ENCODE measurements at places on chromosomes 5 and 9.
A peak's percentile ranks its signal among the peaks of the same experiment; 100 is the strongest.

- DNase-seq: no peak
Measured at GRCh38 chr5:51188001-51188591, 195.2 kb upstream of the ISL1 start.

- no peak for DNase-seq
Measured at GRCh38 chr5:110268283-110268682, 458.2 kb downstream of the TMEM232 start.

DNA sequence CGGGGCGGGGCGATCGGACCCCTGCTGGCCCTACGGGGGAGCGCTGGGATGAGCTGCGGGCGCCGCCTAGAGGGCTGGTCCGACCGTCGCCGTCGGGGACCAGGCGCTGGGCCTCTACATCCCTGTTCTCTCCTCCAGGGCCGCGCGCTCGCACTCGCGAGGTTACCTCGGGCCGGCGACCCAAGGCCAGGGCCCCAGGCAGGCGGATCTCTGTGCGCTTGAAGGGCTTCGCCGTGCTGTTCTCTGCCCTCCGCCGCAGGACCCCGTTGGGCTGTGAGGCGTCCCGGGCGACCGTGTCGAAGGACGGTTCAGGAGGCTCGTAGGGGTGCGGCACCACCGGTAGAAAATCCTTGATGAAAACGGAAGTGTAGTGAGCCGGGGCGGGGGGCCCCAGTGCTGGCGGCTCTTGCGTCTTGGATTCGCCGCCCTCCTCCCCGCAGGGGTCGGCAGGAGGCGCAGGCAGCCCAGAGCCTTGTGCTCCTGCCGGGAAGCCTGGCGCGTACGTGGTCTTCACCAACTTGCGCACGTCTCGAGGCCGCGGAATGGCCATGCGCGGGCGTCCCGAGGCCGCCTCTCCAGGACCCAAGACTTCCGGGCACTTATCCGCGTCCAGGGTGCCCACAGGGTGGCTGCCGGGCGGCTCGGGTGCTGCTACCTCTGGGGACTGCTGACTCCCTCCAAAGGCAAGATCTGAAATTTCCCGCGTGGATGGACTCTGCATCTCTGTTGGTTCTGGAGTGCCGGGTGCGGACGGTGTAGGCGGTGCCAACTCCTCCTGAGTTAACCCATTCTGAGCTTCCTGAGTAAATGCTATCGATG lies 2.0 kb downstream of the PROB1 start:
- peak; percentile 77 for DNase-seq

DNA sequence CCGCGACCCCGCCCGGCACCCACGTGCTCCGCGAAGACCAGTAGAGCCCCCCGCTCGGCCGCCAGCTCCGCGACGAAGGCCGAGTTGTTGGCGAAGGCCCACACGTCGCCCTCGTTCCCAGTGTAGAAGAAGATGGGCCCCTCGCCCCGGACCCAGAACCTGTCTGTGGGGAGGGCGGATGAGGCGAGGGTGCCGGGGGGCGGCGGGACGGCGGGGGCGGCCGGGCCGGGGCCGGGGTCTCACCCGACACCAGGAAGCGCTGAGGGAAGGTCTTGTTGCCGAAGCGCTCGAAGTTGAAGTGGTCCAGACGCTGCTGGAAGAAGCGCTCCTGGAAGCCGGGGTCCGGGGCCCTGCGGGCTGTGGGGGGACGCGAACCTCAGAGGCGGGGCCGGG lies 317 bp downstream of the DPP7 start:
- DNase-seq: no peak

GRCh38 chr5:160448886-160449285 lies 27.2 kb downstream of the PTTG1 start:
- no peak for DNase-seq

GRCh38 chr9:8555762-8556500 lies 756.4 kb upstream of the DMAC1 start:
- DNase-seq: no peak

GRCh38 chr9:121876255-121876654 lies 216.9 kb downstream of the TTLL11 start:
- DNase-seq: no peak

DNA sequence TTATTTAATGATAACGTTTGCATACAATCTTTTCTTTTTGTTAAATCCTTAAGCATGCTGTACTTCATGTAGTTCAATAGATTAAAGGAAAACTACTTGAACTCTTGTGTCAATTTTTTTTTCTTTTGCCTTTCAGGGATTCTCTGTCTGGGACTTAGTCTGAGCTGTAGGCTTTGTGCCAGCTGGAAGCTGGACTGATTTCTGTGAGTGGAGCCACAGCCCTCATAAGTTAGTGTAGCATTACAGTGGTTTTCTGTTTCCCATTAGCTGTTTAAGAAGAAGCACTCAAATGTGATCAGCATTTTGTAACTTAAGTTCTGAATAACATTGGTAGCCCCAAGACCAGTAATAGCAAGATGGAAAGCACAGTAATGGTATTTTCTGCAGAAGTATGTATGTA lies 330.6 kb upstream of the MEF2C start:
- DNase-seq: no peak

DNA sequence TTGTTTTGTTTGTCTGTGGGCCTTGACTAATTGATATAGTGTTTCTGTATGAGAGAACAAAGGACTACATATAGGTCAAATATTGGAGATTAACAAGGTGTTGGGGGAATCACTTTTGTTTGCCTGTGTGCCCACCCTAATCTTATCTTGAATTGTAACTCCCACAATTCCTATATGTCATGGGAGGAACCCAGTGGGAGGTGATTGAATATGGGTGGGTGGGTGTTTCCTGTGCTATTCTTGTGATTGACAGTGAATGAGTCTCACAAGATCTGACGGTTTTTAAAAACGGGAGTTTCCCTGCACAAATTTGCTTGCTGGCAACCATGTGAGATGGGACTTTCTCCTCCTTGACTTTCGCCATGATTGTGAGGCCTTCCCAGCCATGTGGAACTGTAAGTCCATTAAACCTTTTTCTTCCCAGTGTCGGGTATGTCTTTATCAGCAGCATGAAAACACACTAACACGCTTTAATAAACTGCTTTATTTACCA lies 64.9 kb upstream of the HSPB3 start:
- DNase-seq: no peak

DNA sequence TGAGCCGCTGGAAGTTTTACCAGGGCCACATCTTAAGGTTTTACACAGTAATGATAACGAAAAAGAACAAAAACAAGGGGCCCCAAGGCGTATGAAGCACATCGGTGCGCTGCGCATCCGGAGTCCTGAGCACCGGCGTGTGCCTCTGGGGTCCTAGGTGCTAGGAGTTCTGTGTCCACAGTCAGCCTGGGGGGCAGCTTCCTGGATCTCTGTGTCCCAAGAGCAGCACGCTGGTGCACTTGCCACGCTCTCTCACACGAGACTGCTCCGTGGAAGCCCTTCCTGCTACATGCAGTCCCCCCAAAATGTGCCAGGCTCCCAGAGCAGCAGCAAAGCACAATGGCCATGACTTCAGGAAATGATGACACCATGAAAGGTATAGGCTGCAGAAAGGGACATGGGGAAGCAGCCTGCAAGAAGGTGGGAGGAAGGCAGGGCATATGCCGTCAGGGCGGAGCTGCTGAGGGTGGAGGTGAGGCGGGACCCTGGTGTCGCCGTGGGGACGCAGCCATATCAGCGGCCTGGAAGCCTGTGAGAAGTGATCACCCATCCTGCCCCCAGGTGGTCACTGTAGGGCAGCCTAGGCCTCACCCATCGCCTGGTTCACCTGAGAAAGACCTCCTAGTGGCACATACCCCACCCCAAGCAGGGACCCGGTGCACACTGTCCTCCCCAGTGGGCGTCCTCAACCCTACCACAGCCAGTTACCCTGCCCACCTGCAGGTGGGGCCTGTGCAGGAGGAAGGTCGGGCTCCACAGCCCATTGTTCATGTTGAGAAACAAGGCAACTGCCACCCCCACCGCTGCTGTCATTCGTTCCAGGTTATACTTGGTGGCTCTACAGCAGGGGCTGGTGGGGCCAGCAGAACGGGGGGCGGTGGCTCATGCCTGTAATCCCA lies 23.6 kb upstream of the SLC6A3 start:
- DNase-seq: no peak

DNA sequence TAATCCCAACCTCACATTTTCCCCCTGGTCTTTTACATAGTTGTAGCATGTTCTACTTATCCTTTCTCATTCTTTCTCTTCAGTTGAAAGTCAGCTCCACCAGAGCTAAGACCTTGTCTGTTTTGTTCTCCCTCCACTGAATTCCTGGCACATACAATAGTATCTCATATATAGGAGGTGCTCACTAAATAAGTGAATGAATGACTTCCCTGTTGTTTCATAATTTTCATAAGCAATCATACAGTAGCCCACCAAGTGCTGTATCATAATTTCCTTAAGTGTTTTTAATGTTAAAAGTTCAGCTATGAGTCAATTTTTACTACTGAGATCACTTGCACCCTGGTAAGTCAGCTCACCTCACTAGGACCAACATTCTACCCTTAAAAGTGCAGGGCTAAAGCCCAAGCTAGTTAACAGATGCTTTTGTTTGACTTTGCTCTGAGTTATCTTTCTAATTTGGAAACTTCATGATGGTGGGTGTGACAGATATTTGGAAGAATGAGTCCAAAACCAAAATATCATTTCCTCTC lies 27.6 kb downstream of the TMEM245 start:
- no peak for DNase-seq

DNA sequence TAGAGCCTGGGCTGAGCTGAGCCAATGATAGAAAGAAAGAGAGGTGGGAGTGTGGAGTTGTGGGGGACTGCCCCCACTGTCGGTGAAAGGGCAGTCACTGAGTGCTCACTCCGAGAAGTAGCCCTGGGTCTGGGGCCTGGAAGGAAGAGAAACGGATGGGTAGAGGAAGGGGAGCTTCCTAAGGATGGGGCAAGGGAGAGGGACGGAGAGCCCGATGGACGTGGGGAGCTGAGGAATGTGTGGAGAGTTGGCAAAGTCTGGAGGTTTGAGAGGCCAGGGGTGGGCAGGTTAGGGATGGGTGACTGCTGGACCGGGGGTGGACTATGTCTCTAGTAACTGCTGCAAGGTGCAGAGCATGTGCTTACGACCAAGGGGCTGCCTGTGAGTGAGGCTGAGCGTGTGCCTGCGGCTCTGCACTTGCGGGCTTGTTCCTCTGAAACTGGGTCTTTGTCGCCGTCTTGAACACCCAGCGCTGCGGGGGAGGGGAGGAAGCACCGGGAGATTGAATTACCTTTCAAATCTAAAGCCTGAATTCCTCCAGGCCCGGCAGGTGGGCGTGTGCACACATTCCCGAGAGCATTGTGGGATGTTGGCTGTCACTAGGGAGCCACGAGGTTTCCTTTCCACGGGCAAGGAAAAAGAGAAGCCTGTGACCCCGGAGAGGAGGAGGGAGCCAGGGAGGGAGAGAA lies 76.4 kb upstream of the ARAP3 start:
- DNase-seq: no peak

GRCh38 chr5:113181409-113181808 lies 204.8 kb downstream of the DCP2 start:
- no peak for DNase-seq

GRCh38 chr9:135971892-135972291 lies 10.7 kb upstream of the UBAC1 start:
- peak; percentile 31 for DNase-seq

GRCh38 chr9:78856144-78856543 lies 559.2 kb downstream of the PSAT1 start:
- DNase-seq: no peak

GRCh38 chr5:67179697-67180361 lies 16.8 kb downstream of the CD180 start:
- DNase-seq: no peak

GRCh38 chr5:126311766-126312165 lies 111.4 kb upstream of the GRAMD2B start:
- DNase-seq: no peak

DNA sequence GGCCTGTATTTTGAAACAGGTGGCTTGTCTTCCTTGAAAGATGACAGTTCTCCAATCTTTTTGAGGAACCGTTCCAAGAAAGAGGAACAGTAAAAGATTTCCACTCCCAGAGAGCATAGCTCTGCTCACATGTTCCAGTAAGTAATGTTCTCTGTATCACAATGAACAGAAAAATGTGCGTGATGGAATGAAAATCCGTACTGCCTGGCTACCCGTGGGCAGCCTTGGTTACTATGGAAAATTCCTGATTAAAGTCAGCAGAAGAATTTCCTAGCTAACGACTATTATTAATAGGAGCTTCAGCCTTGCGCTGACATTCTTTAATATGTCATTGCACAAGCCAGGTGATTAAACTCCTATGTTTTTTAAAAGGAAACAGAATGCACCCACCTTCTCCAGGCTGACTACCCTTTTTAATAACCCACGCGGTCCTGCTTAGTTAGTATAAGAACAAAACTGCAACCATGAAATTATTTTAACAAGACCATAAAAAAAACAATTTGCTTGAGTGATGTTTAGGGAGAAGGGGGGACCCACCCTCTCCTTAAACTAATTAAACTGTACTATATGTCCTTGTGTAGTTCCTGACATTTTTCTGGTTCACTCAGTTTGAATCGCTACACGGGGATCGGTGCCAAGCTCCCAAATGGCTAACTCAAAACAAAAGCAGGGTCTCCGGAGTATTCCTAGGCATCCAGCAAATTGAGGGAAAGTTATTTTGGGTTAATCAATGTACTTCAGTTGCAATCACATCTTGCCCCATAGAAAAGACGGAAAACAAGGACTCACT lies 54.8 kb upstream of the CPEB4 start:
- DNase-seq: no peak

DNA sequence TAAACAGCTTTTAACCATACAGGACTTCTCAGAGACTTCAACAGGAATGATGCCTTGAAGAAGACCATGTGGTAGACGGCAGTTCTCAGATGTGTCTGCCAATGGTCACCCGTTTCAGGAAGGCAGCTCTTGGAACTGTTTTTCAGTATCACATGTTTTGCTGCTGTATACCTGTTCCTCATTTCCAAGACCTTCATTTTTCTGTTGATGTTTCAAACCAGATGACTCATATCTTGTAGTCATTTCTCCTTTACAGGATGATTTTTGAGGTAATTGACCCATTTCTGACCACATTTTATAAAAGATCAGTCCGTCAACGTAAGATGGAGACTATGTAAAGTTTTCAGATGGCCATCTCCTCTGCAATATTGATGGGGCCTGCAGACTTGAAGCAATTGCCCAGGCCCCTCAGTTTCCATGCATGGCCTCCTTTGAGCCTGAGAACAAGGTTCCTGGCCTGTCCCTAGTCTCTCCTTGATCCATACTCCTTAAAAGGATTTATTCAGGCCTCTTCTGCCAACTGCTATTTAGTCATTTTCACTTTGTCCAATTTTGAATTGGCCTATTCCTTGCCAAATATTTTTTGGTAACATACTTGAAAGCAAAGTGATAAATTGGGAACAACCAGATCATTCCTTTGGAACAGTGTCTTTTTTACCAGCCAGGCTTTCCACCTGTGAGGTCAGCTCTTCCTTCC lies 128.6 kb downstream of the PDZD2 start:
- DNase-seq: no peak

- DNase-seq: no peak
Measured at GRCh38 chr9:118331622-118332045, 627.4 kb downstream of the TLR4 start.

GRCh38 chr9:126411225-126411947 lies 84.8 kb downstream of the MVB12B start:
- peak; percentile 23 for DNase-seq

GRCh38 chr5:142531977-142532780 lies 153.7 kb downstream of the FGF1 start:
- DNase-seq: no peak
